ENCODE measurements at places on chromosomes 4 and X.
A peak's percentile ranks its signal among the peaks of the same experiment; 100 is the strongest.

- no peak for DNase-seq
These were observed 7.8 kb downstream of the DOCK11 start for GRCh38 chrX:118503260-118504041.

- no peak for DNase-seq
These were observed 25.2 kb upstream of the SLC25A6 start for GRCh38 chrX:1416965-1417760.

DNA sequence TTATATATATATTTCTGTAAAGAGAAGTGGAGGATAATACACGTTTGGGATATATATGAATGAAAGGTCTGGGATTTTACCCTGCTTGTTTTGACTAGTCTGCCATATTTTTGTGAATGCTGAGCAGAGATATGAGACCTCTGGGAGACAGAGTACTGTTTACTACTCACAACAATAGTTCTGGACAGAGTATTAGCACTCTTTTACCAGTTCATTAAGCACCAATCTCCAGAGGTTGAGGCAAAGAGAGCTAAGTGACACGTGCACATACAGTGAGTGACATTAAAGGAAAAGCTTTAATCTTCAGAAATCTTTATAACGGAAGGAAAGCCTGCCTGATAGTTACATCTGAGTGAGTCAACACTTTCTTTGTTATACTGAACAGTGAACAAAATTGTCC lies 1452.7 kb upstream of the TENM3 start:
- DNase-seq, result no peak

DNA sequence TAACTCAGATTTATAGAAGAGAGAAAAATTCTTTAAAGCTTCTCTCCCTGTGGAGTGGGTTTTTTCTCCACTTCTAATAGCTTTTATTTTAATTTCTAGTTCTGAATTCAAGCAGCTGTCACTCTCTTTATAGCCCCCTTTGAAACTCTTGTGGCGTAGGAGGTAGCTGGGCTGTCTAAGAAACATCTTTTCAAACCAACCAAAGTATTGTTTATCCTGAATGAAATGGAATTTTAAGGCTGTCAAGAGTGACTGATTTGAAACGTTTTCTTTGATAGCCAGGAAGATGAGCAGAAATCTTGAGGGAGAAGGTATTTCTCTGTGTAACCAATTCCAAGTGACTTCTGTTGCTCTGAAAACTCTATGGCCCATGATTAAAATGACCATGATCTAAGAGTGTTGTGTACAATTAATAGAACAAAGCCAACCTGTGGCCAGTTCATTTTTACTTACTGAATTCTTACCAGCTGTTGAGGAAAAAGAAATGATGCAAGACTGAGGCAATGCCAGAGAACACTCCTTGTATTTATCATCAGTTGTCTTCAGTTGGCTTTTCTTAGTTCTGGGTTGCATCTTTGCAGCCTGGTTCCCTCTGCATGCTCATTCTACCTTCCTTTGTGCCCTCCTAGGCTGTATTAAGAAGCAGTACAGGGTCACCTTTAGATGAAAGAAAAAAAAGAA lies 298.4 kb downstream of the ARHGAP10 start:
- no peak for DNase-seq

DNA sequence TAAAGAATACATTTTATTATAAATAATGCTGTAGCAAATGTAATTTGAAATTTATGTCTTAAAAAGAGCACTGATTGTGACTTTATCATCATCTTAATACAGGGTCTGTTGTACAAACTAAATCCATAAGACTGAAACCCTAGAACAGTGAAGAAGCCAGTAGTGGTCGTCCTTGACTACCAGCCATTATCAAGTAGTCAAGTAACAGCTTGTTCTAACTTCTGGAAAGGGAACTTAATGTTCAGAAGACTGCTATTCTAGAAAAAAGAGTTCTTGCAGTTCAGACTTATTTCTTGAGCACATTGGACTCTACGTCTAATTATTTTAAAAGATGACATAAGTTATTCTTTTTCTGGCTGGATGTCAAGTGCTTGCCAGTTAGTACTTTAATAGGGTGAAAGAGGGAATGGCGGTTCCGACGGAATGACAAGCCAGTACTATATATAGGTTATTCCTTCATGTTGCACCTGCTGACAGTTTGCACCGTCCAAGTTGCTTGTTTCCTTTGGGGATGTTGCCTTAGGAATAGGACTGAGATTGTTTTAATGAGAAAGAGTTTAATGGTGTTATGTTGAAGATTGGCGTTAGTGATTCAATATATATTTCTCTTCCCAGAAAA lies 109.9 kb downstream of the RAPGEF2 start:
- DNase-seq, result no peak

DNA sequence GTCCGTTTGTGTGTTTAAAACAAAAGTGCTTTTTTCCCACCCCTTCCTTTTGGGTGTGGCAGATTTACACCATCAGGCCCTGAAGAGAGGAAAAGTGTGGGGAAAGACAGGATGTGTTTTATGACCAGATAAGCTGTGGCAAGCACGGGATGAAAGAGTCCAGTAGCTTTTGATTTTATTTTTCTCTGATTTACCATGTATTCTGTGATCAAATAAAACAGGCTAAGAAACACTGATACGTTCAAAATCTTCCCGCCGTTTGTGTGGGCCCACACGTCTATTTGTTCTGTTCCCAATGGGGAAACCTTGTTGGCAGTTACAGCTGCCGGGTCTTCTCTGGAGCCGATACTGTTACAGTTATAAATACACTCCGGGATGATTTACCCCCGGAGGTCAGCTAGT lies 10.8 kb downstream of the LRP2BP start:
- DNase-seq, result no peak

DNA sequence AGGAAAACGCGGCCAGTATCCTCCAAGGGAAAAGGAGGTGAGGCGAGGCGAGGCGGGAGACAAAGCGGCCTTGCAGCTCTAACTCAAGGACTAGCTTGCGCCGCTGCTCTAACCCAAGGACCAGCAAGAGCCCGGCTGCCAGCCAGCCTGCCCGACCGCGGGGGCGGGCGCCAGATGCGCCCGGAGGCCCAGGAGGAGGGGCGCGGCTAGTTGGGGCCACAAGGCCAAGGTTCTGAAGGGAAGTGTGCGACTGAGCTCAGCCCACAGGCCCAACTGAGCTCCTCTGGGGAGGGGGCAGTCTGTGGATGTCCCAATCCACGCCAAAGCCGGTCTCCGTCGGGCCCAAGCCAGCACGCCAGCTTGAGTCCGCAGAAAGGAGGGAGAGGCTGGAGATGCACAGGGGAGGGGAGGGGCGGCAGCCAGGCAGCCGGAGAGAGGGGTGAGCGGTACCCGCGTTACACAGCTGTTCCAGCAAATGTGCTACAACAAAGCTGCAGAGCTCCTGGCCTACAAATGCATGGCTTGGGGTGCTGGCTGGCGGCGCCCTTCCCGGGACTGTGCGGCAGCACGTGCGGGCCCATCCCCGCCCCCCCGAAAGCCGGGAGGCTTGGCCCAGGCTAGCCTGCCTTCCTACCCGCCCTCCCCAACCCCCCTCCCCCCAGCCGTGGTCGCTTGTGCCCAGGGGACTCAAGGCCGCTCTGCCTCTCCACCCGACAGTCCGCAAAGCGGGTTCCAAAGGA lies 637 bp downstream of the AMER1 start:
- peak; percentile 16 for DNase-seq

DNA sequence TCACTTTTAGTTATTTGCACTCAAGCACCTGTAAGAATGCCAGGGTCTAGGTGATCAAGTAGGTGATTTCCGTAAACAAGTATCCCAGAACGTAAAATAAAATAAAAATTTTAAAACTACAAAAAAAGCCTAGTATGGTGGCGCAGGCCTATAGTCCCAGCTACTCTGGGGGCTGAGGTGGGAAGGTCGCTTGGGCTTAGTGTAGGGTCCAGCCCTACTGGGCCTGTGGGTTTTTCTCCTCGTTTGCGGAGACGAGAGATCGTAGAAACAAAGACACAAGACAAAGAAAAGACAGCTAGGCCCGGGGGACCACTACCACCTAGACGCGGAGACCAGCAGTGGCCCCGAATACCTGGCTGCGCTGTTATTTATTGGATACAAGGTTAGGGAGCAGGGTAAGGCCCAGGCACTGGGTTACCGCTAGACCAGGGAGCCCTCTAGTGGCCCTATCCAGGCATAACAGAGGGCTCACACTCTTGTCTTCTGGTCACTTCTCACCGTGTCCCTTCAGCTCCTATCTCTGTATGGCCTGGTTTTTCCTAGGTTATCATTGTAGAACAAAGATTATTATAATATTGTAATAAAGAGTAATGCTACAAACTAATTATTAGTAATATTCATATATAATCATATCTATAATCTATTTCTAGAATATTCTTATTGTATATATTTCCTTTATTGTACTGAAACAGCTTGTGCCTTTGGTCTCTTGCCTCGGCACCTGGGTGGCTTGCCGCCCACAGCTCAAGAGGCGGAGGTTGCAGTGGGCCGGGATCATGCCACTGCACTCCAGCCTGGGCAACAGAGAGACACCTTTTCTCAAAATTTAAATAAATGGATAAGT lies 38.4 kb downstream of the SAGE1 start:
- DNase-seq, result peak; percentile 65

DNA sequence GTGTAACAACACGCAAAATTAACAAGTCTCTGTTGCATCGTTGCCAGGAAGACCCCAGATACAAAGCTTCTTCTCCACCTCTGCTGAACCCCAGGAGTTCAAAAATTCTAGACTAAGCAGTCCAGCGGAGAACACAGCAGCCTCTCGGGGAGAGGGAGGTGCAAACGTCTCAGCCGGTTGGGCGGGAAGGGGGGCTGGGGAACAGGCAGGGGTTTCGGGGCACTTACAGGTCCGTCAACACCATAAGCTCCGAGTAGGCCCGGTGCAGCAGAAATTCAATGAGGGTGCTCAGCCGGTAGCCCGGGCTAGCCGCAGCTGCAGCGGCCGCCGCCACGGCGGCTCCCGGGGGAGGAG lies 394 bp downstream of the MED14 start:
- DNase-seq, result peak; percentile 36

DNA sequence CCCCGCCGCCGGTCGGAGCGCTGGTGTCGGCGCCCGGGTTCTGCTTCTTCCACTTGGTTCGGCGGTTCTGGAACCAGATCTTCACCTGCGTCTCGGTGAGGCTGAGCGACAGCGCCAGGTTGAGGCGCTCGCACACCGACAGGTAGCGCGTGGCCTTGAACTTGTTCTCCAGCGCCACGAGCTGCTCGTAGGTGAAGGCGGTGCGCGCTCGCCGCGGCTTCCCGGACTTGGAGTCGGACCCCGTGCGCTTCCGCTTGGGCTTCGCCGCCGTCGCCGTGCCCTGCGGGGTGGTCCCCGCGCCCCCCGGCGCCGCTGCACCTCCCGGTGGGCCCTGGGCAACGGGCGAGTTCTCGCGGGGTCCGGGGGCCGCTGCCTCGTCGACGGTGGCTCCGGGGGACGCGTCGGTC lies 3.1 kb downstream of the NKX1-1 start:
- DNase-seq, result no peak

GRCh38 chr4:172648471-172648870 lies 520.1 kb upstream of the GALNT7 start:
- DNase-seq, result no peak

DNA sequence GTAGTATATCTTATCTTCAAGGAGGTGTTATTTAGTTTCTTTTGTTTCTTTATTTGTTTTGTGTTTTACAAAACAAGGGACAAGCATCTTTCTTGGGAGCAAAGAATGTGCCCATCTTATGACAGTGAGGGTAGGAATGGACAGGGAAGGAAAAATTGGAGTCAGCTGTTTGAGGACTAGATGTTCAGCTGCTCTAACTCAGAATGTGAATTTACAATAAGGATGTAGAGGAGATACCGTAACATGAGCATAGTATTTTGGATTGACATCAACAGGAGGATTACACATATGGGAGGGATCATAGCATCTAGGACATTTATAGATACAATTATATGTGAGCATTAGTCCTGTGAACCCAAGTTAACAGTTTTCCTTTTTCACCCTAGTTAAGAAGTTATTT lies 89.0 kb upstream of the GK2 start:
- no peak for DNase-seq

DNA sequence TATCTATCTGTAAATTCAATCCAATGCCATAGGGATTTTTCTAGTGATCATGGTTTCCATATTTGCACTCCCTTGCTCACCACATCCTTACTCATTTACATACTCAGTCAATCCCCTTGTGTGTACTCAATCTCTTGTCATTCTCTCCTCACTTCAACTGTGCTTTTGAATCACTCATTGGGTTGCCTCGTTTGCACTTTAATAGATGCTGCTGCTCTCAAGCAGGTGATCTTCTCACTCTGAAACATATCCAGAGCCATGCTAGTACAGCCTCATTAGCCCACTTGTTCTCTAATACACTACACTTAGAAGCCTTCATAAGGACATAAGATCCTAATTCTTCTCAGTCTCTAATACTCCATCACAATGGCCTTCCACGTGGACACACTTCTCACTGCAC lies 507.9 kb downstream of the TECRL start:
- no peak for DNase-seq

DNA sequence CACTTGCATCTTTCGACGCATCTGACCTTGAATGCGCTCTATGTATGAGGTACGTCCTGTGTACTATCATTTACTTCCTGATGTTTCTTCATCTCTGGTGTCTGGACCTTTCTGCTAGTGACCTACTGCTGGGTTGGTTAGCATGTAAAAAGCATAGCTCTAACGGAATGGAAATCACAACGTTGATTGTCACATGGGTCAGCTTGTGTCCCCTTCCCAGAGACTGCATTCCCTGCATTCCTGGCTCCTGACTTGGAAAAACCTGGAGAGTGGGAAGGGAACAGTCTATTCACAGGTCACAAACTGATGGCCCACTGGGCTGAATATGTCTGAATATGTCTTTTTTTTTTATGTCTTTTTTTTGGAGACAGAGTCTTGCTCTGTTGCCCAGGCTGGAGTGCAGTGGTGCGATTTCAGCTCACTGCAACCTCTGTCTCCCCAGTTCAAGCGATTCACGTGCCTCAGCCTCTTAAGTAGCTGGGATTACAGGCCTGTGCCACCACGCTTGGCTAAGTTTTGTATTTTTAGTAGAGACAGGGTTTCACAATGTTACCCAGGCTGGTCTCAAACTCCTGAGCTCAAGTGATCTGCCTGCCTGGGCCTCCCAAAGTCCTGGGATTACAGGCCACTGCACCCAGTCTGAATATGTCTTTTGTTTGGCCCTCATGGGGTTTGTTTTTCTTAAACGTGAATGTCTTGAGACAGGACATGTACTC lies 16.3 kb downstream of the LONRF3 start:
- no peak for DNase-seq

DNA sequence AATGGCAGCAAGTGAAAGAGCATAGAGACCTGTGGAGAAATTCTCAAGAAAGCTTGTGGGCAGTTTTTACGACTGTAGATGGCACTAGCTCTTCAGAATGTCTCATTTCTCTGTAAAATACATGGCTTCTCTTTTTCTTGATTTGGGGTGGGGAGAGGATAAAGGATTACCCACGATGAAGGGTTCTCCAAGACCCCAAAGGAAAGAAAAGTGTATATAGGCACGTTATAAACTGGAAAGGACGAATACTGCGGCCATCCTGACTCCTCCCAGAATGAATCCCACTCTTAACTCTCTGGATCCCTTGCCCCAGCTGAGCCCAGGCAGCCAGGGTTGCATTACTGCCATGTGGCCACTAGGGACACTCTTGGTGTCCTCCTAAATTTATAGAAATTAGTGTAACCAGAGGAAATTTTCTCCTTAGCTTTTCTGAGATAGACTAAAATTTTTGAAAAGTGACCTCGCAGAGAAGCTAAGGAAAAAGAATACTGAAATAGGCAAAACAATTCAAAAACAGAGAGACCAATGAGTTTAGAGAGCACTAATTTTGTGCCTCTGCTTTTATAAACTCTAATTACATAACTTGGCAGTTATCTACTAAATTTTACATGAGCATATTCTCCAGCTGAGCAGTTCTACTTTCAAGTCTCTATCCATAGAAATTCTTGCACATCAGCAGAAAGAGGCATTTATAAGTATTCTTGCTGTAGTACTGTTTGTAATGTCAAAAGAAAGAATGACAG lies 37.8 kb upstream of the PCDH19 start:
- DNase-seq, result peak; percentile 17

GRCh38 chrX:74343343-74344279 lies 39.6 kb downstream of the ZCCHC13 start:
- DNase-seq, result peak; percentile 69

Data from activated CD4-positive, alpha-beta T cell treated with anti-CD3 and anti-CD28 coated beads, Interleukin-2, Interleukin-6, amounts not matched to agents 100 ng/mL and 50 ng/mL, durations not matched to agents 16 hours and 8 hours (primary cell).